ENCODE measurements at places on chromosomes 3 and 15. TPM values are rescaled to one million over a fixed set of nuclear protein-coding genes. Genes with fewer than 3 reads are reported as not detected.

GRCh38 chr3:70310809-70311208 lies 1.6 kb downstream of the MDFIC2 start:
- H3K27me3 ChIP-seq: no peaks in the 10 kb centered on the region
- H3K4me3 ChIP-seq: no peak overlapping the region
- no peaks in the 10 kb centered on the region for H3K4me1 ChIP-seq
- no peak for DNase-seq

DNA sequence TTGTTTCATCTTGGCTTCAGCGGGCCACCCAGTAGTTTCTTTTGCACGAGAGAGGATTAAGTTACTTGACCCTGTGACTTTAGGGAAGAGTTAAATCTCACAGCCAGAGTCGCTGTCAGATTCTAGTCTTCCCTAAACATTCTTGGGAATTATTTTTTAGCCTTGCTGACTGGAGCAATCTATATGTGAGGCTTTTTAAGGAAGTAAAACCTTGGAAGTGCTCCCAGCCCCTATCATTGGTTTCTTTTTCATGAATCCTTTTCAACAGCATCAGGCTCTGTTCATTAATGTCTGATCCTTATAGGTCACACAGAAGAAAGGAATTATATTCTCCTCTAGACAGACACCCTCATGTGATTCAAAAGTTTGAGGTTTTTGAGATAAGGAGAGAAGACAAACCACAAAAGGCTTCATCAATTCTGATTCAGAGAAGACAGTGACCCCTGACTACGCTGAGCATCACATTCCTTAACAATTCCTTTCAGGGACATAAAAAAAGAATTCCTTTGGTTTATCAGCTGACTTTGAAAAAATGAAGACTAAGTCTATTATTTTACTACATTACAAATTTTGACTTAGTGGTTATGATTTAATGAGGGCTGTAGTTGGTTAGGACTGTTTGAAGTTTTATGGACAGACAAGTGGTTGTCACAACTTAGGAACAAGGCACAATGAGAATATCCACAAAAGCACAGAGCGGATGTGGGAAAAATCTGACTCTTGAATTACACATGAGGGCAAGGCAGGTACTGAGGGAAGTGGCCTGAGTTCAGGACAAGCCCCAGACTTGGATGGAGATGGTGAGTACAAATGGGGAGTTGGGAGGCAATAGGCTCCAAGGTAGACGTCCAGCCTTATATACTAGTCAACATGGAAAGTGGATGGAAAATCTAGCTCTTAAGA lies 171.1 kb upstream of the STT3B start:
- peak overlapping the region; percentile 8 for H3K27ac ChIP-seq
- H3K27me3 ChIP-seq: no peaks in the 10 kb centered on the region
- no peak for DNase-seq
- H3K4me3 ChIP-seq: no peak overlapping the region

GRCh38 chr15:88256279-88257230 lies at the start of gene NTRK3:
Gene NTRK3 (minus strand): TSS chr15:88256739. CDS start chr15:88256153, 586 bp downstream.
- peak within 1 kb of the TSS; percentile 52 for H3K4me3 ChIP-seq
- DNase-seq: peak; percentile 38
- no peak within 1 kb of the TSS for H3K27ac ChIP-seq

GRCh38 chr15:99365242-99365641 lies 114.0 kb downstream of the LRRC28 start:
- no peak for DNase-seq
- H3K36me3 ChIP-seq: no peaks in the 10 kb centered on the region
- H3K4me3 ChIP-seq: no peak overlapping the region
- H3K27me3 ChIP-seq: no peaks in the 10 kb centered on the region

DNA sequence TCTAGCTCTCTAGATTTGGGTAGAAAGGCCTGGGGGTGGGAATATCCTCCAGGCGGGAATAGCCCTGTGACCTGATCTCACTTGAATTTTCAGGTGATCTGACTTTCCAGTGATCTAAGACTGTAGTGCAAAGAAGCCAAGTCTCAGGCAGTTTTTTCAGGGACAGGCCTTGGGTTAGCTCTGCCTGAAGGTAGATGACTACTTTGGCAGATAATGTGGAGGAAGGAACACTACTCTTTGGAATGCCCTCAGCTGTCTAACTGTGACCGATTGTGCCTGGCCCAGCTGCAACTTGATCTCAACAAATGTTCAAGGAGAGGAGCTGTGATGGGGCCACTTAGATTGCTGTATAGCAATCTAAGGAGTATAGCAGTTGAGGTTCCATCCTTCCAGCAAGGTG lies 193.7 kb downstream of the TCF12 start:
- DNase-seq: no peak
- H3K4me1 ChIP-seq: no peaks in the 10 kb centered on the region
- no peak overlapping the region for H3K27ac ChIP-seq
- H3K36me3 ChIP-seq: no peaks in the 10 kb centered on the region
- no peak overlapping the region for H3K4me3 ChIP-seq

GRCh38 chr15:93929375-93930094 lies 301.8 kb upstream of the MCTP2 start:
- H3K4me3 ChIP-seq: no peak overlapping the region
- H3K36me3 ChIP-seq: no peaks in the 10 kb centered on the region
- H3K27me3 ChIP-seq: no peaks in the 10 kb centered on the region
- H3K27ac ChIP-seq: no peak overlapping the region

Gene ATP8B4
- 1.3 TPM for polyA plus RNA-seq

Gene CCR8
- not detected for polyA plus RNA-seq

Gene PPM1L
- polyA plus RNA-seq: 5.1 TPM

Gene SLC24A5
- not detected for polyA plus RNA-seq

All from hepatocyte (in vitro differentiated cells).